NB4 (cell line): ENCODE measurements at places on chromosomes 6 and 20.

DNA sequence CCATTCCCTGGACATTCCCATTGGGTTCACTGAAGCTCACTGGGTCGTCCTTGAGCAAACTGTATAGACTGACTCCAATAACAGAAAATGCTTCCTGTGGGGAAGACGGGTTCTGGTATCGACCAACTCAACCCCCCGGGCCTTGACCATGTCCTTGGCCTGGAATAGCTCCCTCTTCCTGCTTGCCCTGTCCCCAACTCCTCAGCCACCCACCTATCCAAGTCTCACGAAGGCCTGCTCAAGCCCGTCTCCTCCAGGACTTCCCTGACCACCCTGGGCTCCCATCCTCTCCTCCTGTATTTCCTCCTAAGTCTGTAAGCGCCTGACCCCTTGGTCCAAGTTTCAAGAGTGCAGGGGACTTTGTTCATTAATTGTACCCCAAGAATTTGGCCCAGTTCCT is 2.8 kb upstream of the HMGA1 start:
- no peak for DNase-seq

DNA sequence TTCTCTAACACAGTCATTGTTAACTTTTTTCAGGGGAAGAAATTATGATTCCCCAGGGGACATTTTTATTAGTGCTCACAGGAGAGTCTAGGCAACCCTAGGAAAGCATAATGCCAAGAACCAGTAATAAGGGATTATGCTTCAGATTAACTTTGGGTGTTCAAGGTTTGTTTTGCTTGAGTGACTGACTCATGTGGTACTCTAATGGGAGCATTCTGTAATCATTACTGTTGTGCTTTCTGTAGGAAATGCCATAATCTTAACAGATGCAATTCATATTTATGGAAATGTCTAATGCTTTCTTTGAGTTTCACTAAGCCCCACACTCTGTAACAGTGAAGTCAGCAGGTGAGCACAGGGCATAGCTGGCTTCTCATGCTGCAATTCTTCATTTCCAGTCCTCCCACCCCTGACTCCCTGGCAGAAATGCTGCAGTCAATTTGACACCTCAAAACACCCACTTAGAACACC is 263.4 kb upstream of the MAN1A1 start:
- DNase-seq, result no peak

DNA sequence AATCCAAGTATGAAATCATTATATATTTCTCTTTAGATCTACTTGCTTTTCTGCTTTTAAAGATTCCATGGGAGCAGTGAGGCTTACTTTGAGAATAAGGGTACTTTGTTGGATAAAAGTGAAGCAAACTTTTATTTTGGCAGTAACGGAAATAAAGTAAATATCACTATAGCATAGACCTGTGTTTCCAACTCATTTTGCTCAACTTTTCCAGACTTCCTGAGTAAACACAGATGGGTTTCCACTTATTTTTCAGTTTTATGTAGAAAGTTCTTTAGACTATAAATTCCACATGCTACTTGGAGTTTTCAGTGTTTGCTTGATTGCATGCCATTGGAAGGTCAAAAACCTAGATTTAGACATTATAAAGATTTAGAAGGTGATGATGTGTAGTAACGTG is 6.2 kb downstream of the STX16 start:
- no peak for DNase-seq

DNA sequence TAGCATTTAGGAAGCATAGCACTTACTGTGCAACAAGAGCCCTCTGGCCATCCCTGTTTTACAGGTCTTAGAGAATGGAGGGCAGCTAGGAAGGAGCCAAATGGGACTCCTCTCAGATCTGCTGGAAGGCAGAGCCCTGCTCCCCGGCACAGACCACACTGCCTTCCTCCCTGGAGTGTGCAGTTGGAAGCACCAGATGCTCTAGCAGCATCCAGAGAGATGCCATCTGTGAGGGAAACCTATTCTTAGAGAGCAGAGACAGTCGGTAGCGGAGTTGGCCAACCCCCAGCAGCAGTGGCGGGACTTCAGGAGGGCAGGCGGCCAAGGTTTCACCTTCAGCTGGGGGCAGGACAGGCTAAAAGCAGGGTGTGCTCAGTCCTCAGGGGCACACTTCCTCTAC is 16.7 kb upstream of the E2F1 start:
- DNase-seq, result no peak

DNA sequence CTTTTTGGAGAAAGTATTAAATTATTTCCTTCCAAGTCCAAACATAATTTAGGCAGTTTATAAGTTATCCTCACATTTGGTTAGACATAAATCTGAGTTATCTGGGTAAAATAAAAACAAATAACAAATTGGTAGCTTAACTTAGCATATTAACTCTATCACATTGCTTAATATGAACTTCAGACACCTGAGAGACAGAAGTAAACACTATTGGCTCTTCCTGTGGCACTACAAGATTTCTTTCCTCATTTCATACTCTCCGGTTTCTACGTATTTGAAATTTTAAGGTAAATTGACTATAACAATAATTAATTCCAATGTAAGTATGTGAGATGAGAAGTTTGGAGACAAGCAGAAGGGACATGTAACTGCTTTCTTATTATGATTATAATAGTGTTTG is 106.8 kb downstream of the TRMT11 start:
- no peak for DNase-seq

DNA sequence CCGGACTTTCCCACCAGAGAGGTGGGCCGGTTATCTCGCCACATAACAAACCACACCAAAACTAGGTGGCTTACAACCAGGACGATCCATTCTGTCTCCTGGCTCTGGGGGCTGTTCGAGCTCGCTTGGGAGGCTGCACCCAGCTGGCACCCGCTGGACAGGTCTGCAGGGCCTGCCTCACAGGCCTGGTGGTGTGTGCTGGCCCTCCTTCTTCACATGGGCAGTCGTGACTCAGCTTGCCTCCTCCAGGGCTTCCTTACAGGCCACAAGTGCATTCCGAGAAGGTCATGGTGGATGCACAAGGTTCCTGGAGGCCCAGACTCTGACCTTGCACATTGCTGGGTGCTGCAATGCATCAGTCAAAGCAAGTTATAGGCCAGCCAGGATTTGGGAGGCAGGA is 34.2 kb downstream of the FOXF2 start:
- DNase-seq, result no peak
